Ascending aorta (tissue), 2 donors: ENCODE measurements at places on chromosomes 3 and 15.

DNA sequence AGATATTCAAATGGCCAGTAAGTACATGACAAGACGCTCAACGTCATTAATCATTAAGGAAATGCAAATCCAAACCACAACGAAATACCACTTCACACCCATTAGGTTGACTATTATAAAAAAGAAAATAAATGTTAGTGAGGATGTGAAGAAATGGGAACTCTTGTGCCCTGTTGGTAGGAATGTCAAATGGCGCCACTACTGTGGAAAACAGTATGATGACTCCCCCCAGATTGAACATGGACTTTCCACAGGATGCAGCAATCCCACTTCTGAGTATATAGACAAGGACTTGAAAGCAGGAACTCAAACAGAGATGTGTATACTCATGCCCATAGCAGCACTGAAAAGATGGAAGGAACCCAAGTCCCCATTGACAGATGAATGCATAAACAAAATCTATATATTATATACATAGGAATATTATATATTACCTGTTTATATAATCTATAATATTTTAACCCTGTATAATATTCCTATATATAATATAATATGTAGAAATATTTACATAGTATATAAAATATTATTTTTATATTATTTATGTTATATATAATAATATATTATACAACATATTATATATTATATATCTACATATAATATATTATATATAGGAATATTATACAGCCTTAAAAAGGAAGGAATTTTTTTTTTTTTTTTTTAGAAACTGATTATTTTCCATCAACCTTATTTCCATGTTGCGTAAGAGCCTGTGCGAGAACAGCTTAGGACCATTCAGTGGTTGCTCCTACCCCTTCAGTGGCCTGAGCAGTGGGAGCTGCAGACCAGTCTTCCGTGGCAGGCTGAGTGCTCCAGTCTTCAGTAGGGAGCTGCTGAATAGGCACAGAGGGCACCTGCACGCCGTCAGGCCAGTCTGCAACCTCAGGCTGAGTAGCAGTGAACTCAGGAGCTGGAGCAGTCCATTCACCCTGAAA is 17.6 kb upstream of the PIGZ start:
- no peak overlapping the region for H3K4me3 ChIP-seq
- H3K27me3 ChIP-seq, result no peaks in the 10 kb centered on the region
- no peaks in the 10 kb centered on the region for H3K4me1 ChIP-seq
- H3K27ac ChIP-seq, result no peak overlapping the region
- DNase-seq, result no peak

GRCh38 chr15:60264566-60264965 is 133.2 kb downstream of the ANXA2 start:
- H3K27ac ChIP-seq, result no peak overlapping the region
- no peak for DNase-seq
- no peaks in the 10 kb centered on the region for H3K36me3 ChIP-seq
- no peaks in the 10 kb centered on the region for H3K27me3 ChIP-seq

GRCh38 chr3:151329363-151329762 is at the start of gene P2RY13:
TSS of gene P2RY13 (minus strand) at chr3:151329549. CDS start at chr3:151329528, 21 bp downstream.
- no peaks in the 10 kb centered on the region for H3K36me3 ChIP-seq
- DNase-seq, result no peak
- no peak within 1 kb of the TSS for H3K27ac ChIP-seq
- no peaks in the 10 kb centered on the region for H3K27me3 ChIP-seq
- H3K4me1 ChIP-seq, result no peaks in the 10 kb centered on the region

DNA sequence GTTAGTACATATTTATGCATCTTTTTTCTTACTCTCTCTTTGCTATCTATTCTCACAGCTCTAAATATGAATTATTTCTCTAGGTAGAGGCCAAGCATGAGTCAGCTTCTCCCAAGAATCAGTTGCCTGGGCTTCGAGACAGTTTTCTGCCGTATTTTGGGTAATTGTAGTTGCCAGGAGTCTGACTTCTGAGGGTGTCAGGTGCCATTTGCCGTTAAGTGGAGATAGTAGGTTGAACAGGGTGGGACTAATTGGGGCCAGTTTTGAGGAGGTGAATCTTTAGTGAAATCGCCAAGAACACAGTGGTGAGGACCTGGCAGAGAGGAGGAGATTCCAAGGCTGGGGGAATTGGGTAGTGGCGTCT is 7.8 kb upstream of the NRROS start:
- no peaks in the 10 kb centered on the region for H3K36me3 ChIP-seq
- peaks cover 8% of the 10 kb centered on the region for H3K4me1 ChIP-seq
- DNase-seq, result no peak
- peak overlapping the region; percentile 79 for H3K4me3 ChIP-seq

- H3K36me3 ChIP-seq, result no peaks in the 10 kb centered on the region
- no peak overlapping the region for H3K27ac ChIP-seq
- peak; percentile 73 for DNase-seq
- H3K4me1 ChIP-seq, result peaks cover 10% of the 10 kb centered on the region
Measured at GRCh38 chr15:40511472-40512133, 40.8 kb downstream of the CHST14 start.

GRCh38 chr3:125398952-125399351 is 23.8 kb upstream of the ZNF148 start:
- no peaks in the 10 kb centered on the region for H3K27me3 ChIP-seq
- no peak overlapping the region for H3K27ac ChIP-seq
- no peaks in the 10 kb centered on the region for H3K36me3 ChIP-seq
- H3K4me3 ChIP-seq, result no peak overlapping the region

- no peak overlapping the region for H3K4me3 ChIP-seq
- no peak for DNase-seq
- peak overlapping the region; percentile 92 for H3K27ac ChIP-seq
Measured at GRCh38 chr3:100073714-100074307, 40.5 kb downstream of the FILIP1L start.

DNA sequence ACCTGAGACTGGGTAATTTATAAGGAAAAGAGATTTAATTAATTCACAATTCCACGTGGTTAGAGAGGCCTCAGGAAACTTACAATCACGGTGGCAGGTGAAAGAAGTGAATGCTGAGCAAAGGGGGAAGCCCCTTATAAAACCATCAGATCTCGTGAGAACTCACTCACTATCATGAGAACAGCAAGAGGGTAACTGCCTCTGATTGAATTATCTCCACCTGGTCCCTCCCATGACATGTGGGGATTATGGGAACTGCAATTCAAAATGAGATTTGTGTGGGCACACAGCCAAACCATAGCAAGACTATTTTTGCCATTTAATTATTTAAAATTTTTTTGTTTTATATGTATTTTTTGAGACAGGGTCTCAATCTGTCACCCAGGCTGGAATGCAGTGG is 27.0 kb upstream of the KCTD6 start:
- H3K27ac ChIP-seq, result no peak overlapping the region
- no peaks in the 10 kb centered on the region for H3K36me3 ChIP-seq
- DNase-seq, result no peak
- no peaks in the 10 kb centered on the region for H3K27me3 ChIP-seq

DNA sequence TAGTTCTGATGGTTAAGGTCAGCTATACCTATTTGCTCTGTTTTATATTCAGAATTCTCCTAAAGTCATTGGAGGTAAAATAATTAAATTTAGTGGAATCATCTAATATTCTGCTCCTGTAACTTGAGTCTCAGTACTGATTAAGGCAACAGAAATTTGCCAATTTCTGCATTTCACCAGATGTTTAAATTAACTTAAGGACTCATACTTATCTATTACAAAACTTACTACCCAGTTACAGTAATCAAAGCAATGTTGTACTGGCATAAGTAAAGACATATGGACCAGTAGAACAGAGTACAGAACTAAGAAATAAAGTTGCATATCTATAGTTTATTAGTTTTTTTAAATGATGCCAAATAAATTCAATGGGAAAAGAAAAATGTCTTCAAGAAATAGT is 1043.8 kb downstream of the OTOL1 start:
- no peak for DNase-seq

DNA sequence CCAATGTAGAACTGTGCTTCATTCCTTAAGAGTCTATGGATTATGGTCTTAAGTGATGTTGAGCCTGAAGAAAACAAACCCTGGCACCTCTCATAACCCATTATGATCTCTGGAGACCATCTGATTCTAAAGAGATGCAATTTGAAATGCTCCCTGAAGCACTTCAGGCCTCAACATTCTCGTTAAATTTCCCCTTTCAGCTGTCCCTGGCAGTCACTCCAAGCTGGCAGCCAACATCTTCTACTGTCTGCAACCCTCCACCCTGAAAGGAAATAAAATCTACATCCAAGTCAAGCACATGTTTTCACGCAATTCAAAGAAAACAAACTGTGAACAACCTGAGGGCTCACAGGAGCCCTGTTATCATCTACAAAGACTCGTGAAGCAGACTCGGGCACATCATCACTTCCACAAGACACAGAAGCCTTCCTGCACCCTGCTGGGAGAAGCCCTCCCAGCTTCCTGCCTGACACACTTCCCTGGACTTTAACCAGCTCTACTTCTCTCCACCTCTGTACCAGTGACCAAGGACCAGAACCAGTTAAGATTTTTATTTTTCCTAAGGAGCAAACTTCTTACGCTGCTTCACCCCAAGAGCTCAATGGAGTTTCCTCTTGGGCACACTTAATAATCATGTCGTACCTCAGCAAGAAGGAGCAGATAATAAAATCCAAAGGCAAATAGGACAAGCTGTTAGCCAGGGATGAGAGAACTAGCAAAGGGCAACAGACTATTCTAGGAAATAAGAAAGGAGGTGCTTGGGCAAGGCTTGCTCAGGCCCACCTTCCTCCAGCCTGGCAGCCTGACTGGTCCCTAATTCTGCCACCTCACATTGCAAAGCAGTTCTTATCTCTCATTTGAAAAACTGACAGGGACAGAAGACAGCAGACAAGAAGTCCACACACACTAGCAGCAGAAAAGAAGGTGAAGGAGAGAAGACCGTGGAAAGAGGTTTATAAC is 67.1 kb downstream of the MAGI1 start:
- DNase-seq, result no peak
- H3K4me1 ChIP-seq, result no peaks in the 10 kb centered on the region
- no peaks in the 10 kb centered on the region for H3K36me3 ChIP-seq
- peak overlapping the region; percentile 28 for H3K27ac ChIP-seq
- H3K27me3 ChIP-seq, result no peaks in the 10 kb centered on the region

DNA sequence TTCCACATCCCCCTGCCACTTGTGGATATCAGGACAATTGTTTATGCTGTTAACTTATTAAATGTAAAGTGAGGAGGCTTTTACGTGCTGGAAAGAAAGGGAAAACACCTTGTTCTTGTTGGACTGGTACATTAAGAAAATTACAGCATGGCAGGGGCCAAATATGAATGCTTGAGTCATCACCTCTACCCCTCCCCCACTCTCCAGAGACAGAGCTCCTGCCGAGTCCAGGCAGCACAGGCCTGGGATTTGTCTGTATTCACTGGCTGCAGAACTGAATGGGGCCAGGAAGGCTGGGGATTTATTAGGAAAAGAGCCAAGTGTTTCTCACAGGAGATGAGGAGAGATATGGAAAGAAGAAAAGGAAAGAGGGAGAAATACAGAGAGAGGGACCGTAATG is 308.9 kb downstream of the EPHB1 start:
- no peaks in the 10 kb centered on the region for H3K27me3 ChIP-seq
- no peaks in the 10 kb centered on the region for H3K36me3 ChIP-seq
- H3K27ac ChIP-seq, result no peak overlapping the region
- H3K4me1 ChIP-seq, result no peaks in the 10 kb centered on the region
- DNase-seq, result no peak

GRCh38 chr3:164723396-164723795 is 354.9 kb downstream of the SI start:
- no peaks in the 10 kb centered on the region for H3K4me1 ChIP-seq
- H3K27ac ChIP-seq, result no peak overlapping the region
- H3K36me3 ChIP-seq, result no peaks in the 10 kb centered on the region
- H3K27me3 ChIP-seq, result no peaks in the 10 kb centered on the region
- no peak overlapping the region for H3K4me3 ChIP-seq

- H3K4me1 ChIP-seq, result no peaks in the 10 kb centered on the region
- no peak for DNase-seq
- no peak overlapping the region for H3K4me3 ChIP-seq
Measured at GRCh38 chr3:14625443-14625842, 26.1 kb upstream of the CCDC174 start.

- DNase-seq, result no peak
- H3K27ac ChIP-seq, result no peak overlapping the region
- H3K4me1 ChIP-seq, result no peaks in the 10 kb centered on the region
- no peak overlapping the region for H3K4me3 ChIP-seq
- H3K36me3 ChIP-seq, result no peaks in the 10 kb centered on the region
Measured at GRCh38 chr15:33116198-33116597, 78.3 kb downstream of the FMN1 start.

GRCh38 chr3:17183951-17184550 is 299.3 kb downstream of the PLCL2 start:
- H3K36me3 ChIP-seq, result no peaks in the 10 kb centered on the region
- H3K4me1 ChIP-seq, result no peaks in the 10 kb centered on the region
- no peak overlapping the region for H3K27ac ChIP-seq
- DNase-seq, result no peak
- H3K27me3 ChIP-seq, result no peaks in the 10 kb centered on the region

DNA sequence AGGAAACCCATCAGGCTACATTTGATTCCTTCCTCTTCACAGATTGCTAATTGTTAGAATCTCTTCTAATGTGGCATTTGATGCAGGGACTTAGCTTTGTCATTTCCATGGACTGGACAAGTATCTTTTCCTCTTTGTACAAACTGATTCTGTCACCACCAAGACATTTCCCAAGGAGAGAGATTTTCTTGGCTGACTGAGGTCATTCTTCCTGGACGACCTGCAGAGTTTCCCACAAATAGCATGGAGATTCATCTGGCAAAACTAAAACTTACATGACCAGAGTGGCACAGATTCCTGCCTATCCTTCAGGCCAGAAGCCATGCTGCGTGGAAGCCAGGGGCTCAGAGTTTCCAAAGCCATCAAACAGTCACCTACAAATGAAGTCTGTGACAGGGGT is 269.2 kb upstream of the LRTM1 start:
- DNase-seq, result no peak
- no peaks in the 10 kb centered on the region for H3K4me1 ChIP-seq
- no peak overlapping the region for H3K27ac ChIP-seq
- no peaks in the 10 kb centered on the region for H3K27me3 ChIP-seq

DNA sequence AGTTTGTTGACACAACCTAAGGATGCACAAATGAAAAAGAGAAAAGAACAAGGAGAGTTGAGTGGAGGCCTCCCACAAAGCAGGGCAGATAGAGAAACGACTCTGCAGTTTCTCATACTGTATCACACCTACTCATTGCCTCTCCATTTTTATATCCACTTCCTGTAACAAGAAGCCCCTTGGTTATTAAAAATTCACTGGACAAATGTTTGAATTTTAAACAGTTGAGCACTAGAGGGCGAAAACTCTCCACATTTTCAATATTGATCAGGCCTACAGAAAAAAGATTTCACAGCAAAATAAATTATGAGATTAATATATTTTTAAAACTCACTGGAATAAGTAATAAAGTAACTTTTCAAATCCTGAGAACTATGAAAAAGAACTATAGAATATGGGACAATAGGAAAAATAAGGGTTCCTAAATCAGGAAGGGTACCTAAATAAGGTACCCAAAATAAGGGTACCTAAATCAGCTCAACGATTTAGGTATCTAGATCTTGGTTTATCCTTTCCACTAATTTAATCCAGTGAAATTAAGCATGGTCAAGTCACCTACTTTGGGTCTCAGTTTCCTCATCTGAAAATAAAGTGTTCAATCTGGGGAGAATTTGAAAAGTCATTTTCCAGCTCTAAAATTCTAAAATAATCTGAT is 47.0 kb upstream of the PPIB start:
- no peaks in the 10 kb centered on the region for H3K4me1 ChIP-seq
- no peaks in the 10 kb centered on the region for H3K27me3 ChIP-seq
- DNase-seq, result no peak

GRCh38 chr3:16929311-16929710 is 44.6 kb downstream of the PLCL2 start:
- H3K4me3 ChIP-seq, result no peak overlapping the region
- H3K4me1 ChIP-seq, result no peaks in the 10 kb centered on the region
- no peak overlapping the region for H3K27ac ChIP-seq
- no peaks in the 10 kb centered on the region for H3K27me3 ChIP-seq
- no peak for DNase-seq
- no peaks in the 10 kb centered on the region for H3K36me3 ChIP-seq
